ENCODE measurements at places on chromosomes 2 and 18.

GRCh38 chr18:55735199-55735855 is 147.3 kb upstream of the TCF4 start:
- DNase-seq, result no peak

GRCh38 chr2:123502931-123503330 is 522.2 kb upstream of the CNTNAP5 start:
- DNase-seq, result no peak

- DNase-seq, result no peak
Observed at GRCh38 chr2:79529636-79530035, 16.8 kb downstream of the CTNNA2 start.

DNA sequence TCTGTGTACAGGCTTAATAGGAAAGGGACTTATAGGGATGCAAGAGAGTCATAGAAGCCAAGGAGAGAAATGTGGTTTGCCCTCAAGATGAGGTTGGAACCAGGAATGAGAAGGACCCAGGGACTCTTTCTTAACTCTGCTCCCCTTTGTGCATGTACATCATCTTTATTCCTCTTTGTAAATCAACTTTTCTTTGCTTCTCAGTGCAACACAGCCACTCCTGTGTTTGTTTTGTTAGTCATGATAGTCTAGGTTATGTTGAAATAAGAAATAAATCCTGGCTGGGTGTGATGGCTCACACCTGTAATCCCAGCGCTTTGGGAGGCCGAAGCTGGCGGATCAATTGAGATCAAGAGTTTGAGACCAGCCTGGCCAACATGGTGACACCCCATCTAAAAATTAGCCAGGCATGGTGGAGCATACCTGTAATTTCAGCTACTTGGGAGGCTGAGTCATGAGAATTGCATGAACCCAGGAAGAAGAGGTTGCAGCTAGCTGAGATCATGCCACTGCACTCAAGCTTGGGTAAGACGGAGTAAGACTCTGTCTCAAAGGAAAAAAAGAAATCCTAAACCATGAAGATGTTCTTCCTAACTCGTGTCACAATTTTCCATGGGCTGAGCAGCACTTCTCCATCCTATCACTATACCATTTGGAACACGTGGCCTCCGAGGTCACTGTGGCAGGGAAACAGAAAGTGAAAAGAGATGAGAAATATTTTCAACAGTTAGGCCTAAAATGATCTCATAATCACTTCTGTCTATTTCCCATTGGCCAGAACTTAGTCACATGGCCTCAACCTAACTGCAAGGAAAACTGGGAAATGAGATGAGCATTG is 73.0 kb upstream of the TMEM17 start:
- no peak for DNase-seq

GRCh38 chr2:18966131-18966530 is 376.8 kb upstream of the NT5C1B start:
- no peak for DNase-seq

DNA sequence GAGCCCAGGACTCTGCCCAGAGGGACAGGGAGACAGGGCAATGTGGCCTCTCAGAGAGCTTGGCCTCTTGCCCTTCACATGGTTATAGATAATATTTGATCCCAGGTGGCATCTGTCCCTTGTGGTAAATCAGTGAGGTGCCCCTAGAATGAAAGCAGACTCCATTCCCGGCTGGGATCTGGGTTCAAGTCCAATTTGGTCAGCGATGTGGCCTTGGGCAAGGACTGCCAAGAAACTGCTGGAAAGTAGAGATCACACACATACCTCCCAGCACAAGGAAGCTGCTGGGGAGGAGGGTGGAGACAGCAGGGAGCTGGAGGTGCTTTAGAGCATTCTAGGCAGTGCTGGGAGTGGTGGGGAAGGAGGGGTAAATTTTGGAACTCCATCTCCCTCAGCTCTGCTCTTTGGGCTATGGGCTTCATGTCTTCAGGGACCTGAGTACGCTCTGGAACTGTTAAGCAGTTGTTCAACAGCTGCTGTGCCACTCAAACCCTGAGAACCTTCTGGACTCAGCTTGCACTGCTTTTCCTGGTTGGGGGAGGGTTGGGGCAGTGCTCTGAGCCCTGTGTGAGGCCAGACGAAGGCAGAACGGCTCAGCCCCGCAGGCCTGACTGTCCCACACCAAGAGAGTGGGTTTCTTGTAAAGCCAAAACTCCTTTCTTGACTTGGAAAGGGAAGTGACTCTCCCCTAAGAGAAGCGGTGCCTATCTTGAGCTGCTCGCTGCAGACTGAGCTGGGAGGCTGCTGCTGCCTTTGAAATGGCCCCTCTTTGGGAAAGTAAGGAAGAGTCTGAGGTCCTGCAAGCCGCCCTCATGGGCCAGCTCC is 23.0 kb downstream of the INPP5D start:
- no peak for DNase-seq

- DNase-seq, result no peak
Observed at GRCh38 chr2:78532762-78533379, 492.6 kb upstream of the REG3G start.

- no peak for DNase-seq
Observed at GRCh38 chr2:74083750-74084149, 64.0 kb downstream of the BOLA3 start.

All from suprapubic skin (tissue), 4 donors.